ENCODE measurements at places on chromosomes 12 and 14. TPM values are rescaled to one million over a fixed set of nuclear protein-coding genes. Genes with fewer than 3 reads are reported as not detected.

Gene LRTM2
- not detected for polyA plus RNA-seq

Gene ACIN1
- 5.4 TPM for polyA plus RNA-seq

Gene ZFHX2
- polyA plus RNA-seq, result not detected

DNA sequence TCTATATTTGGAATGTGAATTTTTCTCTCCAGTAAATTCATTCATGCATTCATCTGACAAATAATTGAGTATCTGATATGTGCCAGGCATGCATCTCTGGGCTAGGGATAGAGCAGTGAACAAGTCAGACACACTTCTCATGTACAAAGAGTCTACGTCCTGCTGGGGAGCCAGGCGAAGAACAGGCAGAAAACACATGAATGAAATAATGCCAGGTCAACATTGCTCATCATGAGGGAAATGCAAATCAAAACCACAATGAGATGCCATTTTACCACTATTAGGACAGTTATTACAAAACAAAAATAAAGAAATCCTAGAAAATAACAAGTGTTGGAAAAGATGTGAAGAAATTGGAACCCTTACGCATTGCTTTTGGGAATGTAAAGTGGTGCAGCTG lies 90.3 kb downstream of the PAX9 start:
- no peak overlapping the region for H3K27ac ChIP-seq
- DNase-seq, result no peak
- H3K4me3 ChIP-seq, result no peak overlapping the region
- H3K4me1 ChIP-seq, result no peaks in the 10 kb centered on the region
- no peaks in the 10 kb centered on the region for H3K36me3 ChIP-seq
- no peaks in the 10 kb centered on the region for H3K27me3 ChIP-seq

GRCh38 chr14:92425101-92425500 lies 88.5 kb upstream of the RIN3 start:
- H3K4me1 ChIP-seq, result peaks cover 9% of the 10 kb centered on the region
- no peaks in the 10 kb centered on the region for H3K27me3 ChIP-seq
- H3K4me3 ChIP-seq, result no peak overlapping the region
- H3K36me3 ChIP-seq, result no peaks in the 10 kb centered on the region
- no peak overlapping the region for H3K27ac ChIP-seq
- DNase-seq, result peak; percentile 28

DNA sequence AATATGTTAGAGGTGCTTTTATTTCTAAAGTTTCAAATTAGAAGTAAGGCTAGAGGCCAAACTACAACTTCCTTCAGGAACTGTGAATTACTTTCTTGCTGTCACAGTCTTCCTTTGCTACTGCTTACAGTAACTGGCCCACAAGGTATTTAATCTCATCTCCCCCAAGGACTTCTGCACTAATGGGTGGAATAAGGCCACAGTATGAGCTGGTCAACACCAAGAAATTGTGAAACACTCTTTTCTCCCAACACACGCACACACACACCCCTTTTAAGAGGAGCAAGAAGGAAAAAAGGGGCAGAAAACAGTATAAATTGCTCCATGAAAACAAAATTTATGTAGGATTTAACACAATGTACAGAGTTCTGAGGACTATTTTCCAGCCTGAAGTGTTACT lies 45.6 kb downstream of the SCAF11 start:
- no peaks in the 10 kb centered on the region for H3K4me1 ChIP-seq
- no peak for DNase-seq
- H3K27ac ChIP-seq, result no peak overlapping the region

DNA sequence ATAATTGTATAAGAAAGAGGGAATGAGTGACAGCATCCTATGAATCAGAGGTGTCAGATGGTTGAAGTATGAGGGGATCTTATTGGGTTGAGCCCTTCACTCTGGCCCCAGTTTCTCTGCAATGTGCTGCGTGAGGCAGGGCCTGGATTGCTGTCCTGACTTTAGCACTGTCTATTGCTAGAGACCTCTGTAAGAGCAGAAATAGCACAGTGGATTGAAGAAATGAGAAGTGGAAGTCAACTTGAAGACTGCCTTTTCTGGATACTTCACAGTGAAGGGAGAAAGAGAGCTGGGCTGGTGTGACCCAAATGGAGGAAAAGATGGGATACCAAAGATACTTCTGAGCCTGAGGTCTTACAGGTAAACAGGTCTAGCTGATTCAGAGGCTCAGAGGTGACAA lies 5.8 kb downstream of the ASCL4 start:
- DNase-seq, result no peak
- H3K4me3 ChIP-seq, result no peak overlapping the region
- H3K4me1 ChIP-seq, result peaks cover 61% of the 10 kb centered on the region
- peaks cover 16% of the 10 kb centered on the region for H3K27me3 ChIP-seq
- H3K27ac ChIP-seq, result peak overlapping the region; percentile 23
- no peaks in the 10 kb centered on the region for H3K36me3 ChIP-seq

DNA sequence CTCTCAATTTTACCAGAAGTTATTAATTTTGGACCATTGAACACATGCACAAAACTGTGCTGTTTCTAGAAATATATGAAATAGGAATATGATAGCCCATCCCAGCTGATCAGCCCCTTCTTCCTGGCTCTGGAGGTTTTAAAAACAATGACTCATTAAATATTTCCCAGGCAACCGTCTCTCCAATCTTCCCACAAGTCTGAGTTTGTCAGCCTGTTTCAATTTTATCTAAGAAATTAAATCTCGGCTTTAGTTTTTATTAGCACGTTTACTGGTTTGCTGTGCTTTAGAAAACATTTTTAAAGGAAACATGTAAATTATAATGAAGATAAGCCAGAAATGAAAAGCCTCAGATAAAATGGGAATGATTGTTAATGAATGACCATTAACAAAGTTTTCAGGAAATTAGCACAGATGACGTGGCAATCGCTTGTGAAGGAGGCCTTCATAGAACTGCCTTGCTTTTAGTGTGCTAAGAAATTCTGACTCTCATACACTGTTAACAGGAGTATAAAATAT lies 89.3 kb upstream of the RAP1B start:
- H3K27ac ChIP-seq, result no peak overlapping the region
- DNase-seq, result no peak
- no peaks in the 10 kb centered on the region for H3K36me3 ChIP-seq
- no peaks in the 10 kb centered on the region for H3K4me1 ChIP-seq
- H3K27me3 ChIP-seq, result no peaks in the 10 kb centered on the region
- no peak overlapping the region for H3K4me3 ChIP-seq

GRCh38 chr14:69726761-69727511 lies 40.0 kb upstream of the SRSF5 start:
- H3K36me3 ChIP-seq, result no peaks in the 10 kb centered on the region
- H3K4me3 ChIP-seq, result peak overlapping the region; percentile 27
- peaks cover 28% of the 10 kb centered on the region for H3K4me1 ChIP-seq
- no peaks in the 10 kb centered on the region for H3K27me3 ChIP-seq
- DNase-seq, result peak; percentile 71

- no peaks in the 10 kb centered on the region for H3K27me3 ChIP-seq
- no peak overlapping the region for H3K27ac ChIP-seq
- no peaks in the 10 kb centered on the region for H3K36me3 ChIP-seq
- H3K4me3 ChIP-seq, result no peak overlapping the region
- H3K4me1 ChIP-seq, result no peaks in the 10 kb centered on the region
- no peak for DNase-seq
Measured at GRCh38 chr14:96272777-96273473, 16.9 kb downstream of the BDKRB1 start.

- peaks cover 34% of the 10 kb centered on the region for H3K36me3 ChIP-seq
- peak overlapping the region; percentile 71 for H3K4me3 ChIP-seq
- peak overlapping the region; percentile 93 for H3K27ac ChIP-seq
- peak; percentile 84 for DNase-seq
- no peaks in the 10 kb centered on the region for H3K27me3 ChIP-seq
Measured at GRCh38 chr14:73741386-73741875, 27.2 kb upstream of the PNMA1 start.

All from CD14-positive monocyte (primary cell).